ENCODE measurements at places on chromosomes 1 and 21.

DNA sequence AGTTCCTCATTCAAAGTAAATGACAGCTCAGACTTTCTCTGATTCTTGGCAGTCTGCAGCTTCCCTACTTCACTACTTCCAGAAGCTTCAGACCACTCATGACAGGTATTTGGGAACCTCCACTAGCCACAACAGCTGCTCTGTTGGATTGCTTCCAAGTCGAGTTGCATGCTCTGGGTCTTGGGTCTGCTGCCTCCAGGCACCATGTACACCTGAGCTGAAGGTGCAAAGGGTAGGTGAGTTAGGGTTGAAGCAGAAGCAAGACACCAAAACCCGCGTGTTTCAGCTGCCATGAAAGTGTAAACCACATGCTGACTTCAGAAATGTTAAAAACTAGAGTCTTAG is 62.7 kb downstream of the ZNF684 start:
- no peak for DNase-seq

DNA sequence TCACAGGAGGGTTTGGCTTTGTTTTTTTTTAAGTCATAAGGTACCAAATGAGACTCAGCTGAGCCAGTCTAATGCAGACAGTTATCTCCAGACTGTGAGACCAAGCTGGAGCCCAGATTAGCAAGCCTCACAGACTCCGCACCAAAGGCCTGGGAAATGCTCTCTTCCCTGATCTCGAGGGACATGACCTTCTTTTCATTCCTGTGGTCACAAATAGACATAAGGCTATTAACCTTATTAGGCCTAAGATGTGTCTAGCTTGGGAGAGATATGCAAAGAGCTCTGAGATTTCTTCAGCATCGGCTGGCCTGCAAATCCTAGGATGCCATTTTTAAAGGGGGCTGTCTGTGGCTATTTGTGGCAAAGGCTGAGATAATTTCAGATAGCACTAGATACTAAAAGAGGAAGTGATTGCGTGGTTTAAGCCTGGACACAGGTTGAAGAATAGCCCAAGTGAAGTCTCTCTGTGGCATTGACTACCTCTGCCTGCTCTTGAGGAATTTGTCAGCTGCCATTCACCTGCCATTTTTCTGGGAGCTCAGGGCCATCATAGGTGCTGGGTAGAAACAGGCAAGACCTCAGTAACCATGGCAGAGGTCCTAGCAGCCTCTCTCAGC is 301.3 kb downstream of the SIPA1L2 start:
- DNase-seq = no peak

DNA sequence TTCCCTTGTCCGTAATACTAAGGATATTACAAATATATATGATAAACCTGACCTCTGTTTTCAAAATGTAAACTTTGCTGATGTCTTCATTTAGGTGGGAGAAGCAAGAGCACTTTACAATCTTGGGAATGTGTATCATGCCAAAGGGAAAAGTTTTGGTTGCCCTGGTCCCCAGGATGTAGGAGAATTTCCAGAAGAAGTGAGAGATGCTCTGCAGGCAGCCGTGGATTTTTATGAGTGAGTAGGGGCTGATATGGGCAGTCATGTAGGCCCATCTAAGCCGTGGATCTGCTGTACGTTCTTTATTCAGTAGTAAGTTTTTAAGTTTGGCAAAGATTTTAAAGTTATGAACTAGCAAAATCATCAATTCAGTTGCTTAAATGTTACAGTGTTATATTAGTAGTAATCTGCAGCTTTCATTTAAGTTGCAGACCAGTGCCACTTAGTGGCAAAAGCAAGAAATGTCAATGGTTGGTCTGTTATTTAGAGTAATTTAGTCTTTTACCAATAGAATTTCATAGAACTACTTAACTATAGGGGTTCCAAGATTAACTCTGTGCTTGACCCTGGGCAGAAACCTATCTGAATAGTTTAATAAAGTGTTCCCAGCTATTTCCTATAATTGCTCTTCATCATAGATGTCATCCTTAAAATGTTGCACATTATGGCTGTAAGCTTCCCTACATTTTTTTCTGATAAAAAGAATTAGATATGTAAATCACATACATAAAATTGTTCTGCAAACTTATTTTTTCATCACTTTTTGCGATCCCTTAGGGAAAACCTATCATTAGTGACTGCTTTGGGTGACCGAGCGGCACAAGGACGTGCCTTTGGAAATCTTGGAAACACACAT is 21.3 kb downstream of the GPSM2 start:
- DNase-seq = no peak

- DNase-seq = no peak
Observed at GRCh38 chr21:45856442-45856841, 125.1 kb upstream of the COL6A1 start.

DNA sequence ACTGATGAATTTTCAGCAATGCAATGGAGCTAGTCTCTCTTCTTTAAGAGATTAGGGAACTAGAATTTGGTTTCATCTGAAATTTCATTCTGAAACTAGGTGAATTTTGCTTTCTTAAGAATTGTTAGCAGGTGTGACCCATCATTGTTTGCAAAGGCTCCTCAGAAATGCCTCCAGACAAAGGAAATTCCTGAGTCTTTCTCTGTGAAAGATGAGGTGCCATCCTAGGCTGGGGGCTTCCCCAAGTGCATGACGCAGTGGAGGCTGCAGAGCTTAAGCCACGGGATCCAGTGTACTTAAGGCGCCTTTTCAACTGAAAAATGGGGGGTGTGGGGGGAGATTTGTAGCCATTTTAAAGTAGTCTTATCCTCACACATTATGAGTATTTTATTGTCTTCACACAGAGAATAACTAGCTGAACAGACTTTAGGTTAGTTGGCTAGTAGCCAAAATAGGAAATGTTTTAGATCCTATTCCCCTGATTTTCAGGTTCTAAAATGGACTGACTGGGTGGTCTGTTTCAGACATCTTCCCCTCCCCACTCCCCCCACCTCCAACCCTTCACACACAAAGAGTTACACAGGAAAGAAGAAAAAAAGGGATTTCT is 202.0 kb downstream of the NFIA start:
- no peak for DNase-seq

- DNase-seq = no peak
Observed at GRCh38 chr1:117600966-117601365, 4.9 kb upstream of the TENT5C start.

DNA sequence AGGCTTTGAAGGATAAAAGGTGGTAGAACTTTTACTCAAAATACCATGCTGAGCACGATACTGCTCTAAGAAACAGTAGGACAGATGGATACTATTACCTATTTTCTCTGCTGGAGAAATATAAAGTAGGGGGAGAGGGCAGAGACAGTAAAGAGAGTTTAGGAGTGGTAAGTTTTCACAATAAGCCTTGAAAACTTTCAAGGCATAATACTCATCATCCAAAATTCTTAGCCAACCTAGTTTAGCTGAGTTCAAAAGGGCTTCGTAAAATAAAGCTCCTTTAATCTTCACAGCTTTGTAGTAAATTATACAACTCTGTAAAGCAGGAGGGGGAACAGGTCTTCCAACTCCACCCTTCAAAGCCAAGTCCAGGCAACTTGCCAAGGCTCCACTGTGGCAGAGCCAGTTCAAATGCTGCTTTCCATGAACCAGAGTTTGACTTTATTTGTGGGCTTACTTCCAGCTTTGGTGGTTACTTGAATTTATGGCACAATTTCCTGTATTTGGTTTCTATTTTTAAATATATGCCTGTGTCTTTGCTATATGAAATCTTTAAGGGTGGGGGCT is 15.5 kb downstream of the TEX38 start:
- DNase-seq = no peak

DNA sequence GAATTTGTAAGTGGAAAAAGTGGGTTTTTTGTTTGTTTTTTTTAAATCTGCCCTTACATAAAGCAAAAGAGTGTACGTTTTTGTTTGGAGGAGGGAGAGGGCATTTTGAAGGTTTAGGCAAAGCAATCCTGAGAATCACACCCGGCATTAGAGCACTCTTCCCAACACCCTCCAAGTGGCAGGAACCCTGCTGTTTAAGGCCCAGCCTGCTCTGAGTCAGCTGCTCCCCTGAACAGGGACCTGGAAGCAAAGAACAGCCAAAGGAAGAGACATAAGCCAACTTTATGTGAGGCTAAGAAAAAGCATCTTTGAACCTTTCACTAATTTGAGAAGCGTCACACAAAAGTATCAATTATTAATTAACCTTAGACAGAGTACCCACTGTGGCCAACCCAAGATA is 16.9 kb downstream of the MTFR1L start:
- DNase-seq = no peak

GRCh38 chr21:42252778-42253340 is 33.9 kb downstream of the ABCG1 start:
- no peak for DNase-seq

GRCh38 chr1:66253330-66253921 is 280.5 kb upstream of the SGIP1 start:
- DNase-seq = no peak

GRCh38 chr1:114352797-114353196 is 158.2 kb downstream of the TRIM33 start:
- DNase-seq = no peak

GRCh38 chr1:37602750-37603694 is 7.3 kb upstream of the GNL2 start:
- DNase-seq = peak; percentile 32

- no peak for DNase-seq
Observed at GRCh38 chr1:210557426-210558077, 228.8 kb downstream of the HHAT start.

GRCh38 chr1:86110451-86111129 is 46.0 kb downstream of the COL24A1 start:
- no peak for DNase-seq

DNA sequence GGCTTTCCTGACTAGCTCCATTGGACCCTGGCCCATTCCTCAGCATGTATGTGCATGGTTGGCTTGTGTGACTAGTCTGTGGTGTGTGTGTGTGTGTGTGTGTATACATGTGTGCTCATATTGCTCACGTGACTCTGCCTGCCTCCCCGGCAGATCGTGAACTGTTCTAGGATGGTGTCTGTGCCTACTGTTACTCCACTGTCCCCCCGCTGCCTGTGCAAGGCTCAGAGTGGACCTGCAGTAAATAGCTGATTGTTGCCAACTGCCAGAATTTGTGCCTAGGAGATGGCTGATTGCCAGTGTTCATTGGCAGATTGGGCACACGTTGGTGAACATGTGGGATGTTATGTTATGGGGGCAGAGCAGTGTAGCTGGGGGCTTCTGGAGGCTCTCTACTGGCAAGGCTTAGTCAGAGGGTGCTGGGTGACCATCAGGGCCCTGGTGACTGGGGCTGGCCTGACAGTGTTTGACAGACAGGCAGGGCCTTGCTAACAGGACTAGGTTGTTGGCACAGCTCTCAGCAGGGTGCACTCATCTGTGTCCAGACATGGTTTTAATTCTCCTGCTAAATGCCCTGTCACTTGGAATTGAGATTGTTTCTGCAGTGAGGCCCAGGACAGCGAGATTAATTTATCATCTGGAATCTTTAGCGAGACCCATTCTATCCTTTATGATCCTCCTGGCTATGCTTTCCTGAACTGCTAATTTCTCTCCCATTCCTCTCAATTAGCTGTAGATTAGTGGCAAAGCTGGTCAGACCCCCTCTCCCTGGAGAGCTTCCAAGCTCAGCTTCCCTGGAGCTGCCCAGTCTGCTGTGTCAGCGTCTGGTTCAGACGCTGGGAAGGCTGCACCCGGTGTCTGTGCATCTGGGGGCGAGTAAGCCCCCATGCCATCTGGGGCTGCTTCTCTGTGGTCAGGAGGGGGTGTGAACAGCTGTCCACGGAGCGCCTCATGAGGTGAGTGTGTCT is 20.8 kb downstream of the SLC6A17 start:
- no peak for DNase-seq

DNA sequence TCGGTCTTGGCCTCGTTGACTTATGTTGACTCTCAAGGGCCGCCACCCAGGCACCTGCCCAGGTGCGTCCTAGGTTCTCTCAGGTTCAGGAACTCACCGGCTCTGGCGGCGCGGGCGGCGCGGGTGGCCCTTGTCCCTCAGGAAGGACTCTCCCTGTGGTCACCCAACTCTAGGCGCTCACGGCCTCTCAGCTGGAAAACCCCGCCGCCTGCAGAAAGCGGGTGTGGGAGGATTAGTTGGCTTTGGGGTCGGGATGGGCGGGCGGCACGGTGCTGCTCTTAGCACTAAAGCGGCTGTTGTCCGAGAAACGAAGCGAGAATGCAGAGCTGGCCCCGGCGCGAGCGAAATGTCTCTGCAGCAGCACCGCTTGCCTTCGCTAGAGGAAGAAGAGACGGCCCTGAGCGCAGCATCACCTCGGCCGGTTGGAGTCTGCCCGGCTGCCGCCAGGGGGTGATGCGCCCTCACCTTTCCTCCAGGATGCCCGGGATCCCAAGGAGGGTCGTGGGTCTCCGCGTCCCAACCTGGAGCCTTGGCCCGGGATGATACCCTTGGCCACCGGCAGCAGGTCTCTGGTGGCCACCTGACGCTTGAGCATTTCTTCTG is 8.1 kb upstream of the TADA1 start:
- DNase-seq = peak; percentile 54

DNA sequence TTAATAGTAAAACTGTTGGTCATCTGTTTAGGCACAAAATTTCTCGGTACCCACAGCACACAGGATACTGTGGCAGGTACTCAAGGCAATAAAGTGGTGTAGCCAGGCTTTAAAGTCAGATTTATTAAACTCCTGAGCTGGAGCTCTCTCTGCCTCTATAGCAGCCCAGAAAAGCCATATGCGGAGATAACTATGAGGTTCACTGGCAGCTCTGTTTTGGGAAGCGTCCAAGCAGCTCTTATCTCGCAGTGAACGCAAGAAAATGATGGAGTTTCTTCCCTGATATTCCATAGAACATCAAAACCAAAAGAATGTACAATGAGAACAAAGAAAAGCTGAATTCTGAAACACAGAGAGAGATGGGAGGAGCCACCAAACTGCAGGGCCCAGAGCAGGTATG is 248.3 kb downstream of the C1orf94 start:
- no peak for DNase-seq

DNA sequence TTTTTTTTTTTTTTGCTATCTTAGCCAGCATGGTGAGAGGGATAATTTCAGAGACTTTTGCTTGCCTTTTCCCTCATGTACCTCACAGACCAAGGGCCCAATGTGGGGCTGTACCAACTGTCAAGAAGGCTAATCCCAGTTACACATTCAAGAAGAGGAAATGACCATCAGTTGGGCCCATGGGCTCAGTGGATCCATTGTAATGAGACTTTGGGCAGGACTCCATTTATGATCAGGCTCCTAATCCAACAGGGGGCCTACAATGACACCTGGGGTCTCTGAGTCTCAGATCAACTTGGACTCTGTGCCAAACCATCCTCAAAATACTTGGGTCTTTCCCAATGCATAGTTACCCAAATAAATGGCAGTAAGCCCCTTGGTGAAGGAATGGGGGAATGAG is 450.4 kb upstream of the VAMP3 start:
- no peak for DNase-seq

- no peak for DNase-seq
Observed at GRCh38 chr1:78464449-78464891, 26.3 kb upstream of the PTGFR start.

- no peak for DNase-seq
Observed at GRCh38 chr1:41192456-41193178, 49.5 kb downstream of the SCMH1 start.
